HFF-Myc (cell line): ENCODE measurements at places on chromosomes 4 and X.

DNA sequence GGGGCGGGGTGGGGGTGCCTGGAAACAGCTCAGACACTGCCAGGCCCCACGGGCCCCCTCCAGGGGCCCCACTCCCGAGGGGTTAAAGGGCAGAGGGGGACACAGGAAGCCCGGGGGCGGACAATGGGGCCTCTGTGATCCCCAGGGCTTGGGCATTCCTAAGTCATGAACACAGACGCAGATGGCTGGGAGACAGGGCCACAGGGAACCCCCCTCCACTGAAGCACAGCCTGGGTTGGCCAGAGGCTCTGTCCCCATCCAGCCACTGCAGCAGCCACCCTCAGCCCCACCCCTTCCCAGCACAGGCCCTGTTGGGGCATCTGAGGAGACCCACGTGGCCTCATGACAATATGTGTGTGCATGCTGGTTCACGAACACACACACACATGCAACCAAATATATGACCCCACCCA is 3.9 kb downstream of the L1CAM start:
- no peak for DNase-seq

- no peak for DNase-seq
Observed at GRCh38 chr4:80058740-80059139, 14.3 kb downstream of the ANTXR2 start.

DNA sequence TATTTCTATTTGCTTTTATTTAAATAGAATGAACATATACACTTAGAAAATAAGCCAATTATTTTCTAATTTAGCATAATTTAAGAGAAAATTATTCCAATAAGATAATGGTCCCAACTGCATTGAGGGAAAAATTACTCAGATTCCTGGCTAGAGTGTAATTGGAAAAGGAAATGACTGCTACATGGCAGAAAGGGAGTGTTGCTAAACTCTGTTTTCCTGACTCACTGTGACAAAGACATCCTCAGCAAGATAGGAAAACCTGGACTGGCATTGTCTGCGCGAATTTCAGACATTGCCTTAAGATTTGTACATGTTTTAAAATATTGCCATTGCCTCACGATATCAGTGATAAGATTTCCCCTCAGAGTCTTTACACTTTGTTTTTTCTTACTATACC is 8.2 kb downstream of the TNIP3 start:
- DNase-seq = peak; percentile 69

- DNase-seq = no peak
Observed at GRCh38 chr4:55758570-55758969, 61.0 kb upstream of the EXOC1L start.

- peak; percentile 27 for DNase-seq
Observed at GRCh38 chr4:108834835-108835384, 72.1 kb upstream of the ETNPPL start.

DNA sequence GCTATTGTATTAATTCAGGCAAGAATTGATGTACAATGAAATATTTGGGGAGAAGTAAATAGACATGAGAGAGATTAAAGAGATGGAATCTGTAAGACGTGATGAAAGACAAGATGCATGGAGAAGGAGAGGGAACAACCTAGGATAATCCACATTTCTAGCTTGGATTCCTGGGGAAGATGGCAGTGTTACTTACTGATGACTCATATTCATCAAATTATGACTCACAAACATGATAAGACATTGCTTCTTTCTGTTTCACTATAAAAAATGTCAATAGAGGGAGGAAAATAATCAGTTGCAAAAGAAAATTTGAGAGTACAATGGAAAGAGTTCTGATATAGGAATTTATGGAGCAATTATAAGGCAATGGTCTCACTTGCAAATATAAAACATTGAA is 104.1 kb upstream of the BMP3 start:
- DNase-seq = no peak

DNA sequence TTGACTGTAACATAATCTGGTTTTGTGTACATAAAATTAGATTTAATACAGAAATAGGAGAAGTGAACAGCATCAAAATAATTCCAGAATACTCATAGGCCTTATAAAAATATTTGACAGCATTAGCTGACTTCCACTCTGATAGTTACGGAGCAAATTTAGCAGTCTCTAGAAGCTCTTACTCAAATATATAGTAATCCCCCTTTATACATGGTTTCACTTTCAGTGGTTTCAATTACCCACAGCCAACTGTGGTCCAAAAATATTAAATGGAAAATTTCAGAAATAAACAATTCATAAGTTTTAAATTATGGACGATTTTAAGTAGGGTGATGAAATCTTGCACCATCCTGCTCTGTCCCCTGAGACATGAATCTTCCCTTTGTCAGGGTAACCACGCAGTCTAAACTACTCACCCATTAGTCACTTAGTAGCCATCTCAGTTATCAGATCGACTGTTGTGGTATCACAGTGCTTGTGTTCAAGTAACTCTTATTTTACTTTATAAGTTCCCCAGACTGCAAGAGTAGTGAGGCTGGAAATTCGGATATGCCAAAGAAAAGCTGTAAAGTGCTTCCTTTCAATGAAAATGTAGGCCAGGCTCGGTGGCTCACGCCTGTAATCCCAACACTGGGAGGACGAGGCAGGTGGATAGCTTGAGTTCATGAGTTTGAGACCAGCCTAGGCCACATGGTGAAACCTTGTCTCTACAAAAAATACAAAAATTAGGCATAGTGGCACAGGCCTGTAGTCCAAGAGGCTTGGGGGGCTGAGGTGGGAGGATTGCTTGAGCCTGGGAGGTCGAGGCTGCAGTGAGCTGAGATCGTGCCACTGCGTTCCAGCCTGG is 17.2 kb upstream of the RTL9 start:
- DNase-seq = peak; percentile 36

DNA sequence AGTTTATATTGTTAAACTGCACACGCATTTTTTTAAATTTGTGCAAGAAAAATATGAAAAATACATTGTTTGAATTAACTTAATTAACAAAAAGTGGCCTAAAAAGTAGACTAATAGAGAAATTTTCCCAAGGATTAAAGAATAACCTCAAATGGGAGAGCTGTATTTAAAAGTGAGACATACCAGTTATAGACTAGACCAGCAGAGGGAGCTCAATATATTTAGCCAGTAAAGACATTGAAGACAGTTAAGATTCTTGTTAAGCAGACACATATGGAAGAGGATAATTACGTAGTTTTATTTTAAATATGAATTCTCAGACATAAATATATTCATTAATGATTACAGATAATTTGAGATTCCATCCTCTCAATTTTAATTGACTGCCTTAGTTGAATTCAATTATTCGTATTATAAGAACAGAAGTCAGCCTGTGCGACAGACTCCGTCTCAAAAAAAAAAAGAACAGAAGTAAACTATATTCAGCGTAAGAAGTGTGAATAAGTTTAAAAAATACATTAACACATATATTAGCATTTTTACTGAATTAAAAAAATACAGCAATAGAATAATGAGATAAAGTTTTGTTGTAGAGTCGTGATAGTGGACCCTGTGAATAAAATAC is 64.8 kb downstream of the GLRA3 start:
- peak; percentile 19 for DNase-seq

GRCh38 chr4:25884031-25884782 is 21.4 kb upstream of the SEL1L3 start:
- DNase-seq = peak; percentile 27

GRCh38 chr4:182683661-182684060 is 233.5 kb downstream of the DCTD start:
- DNase-seq = no peak

DNA sequence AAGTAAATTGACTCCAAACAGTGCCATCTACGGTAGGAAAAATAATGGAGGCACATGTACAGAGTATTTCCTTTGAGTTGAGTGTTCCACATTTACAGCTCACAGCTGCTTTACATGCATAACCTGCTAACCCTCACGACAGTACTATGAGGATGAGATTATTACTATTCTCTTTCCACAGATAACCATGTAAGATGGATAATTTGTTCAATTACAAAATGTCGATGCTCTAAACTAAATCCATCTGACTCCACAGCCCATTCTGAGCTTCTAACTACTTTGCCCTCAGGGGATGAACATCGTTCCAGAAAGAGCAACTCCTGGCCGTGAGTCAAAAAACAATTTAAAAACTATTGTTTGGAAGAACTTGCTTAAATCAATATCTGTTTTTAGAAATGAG is 330.4 kb upstream of the NWD2 start:
- no peak for DNase-seq
